ENCODE measurements at places on chromosomes 2 and 18. TPM values are rescaled to one million over a fixed set of nuclear protein-coding genes. Genes with fewer than 3 reads are reported as not detected.

Gene LRRTM4
- total RNA-seq: 0.16 TPM

Gene CBLN2
- total RNA-seq: not detected

Gene RGPD3
- 0.80 TPM for total RNA-seq

Gene RTTN
- 14.7 TPM for total RNA-seq

Gene STAMBP
- total RNA-seq: 32.4 TPM

Gene ALLC
- total RNA-seq: 0.16 TPM

- DNase-seq: no peak
Measured at GRCh38 chr18:73254564-73254963, 386.8 kb upstream of the NETO1 start.

- no peak for DNase-seq
Measured at GRCh38 chr2:184047536-184047935, 550.8 kb upstream of the ZNF804A start.

DNA sequence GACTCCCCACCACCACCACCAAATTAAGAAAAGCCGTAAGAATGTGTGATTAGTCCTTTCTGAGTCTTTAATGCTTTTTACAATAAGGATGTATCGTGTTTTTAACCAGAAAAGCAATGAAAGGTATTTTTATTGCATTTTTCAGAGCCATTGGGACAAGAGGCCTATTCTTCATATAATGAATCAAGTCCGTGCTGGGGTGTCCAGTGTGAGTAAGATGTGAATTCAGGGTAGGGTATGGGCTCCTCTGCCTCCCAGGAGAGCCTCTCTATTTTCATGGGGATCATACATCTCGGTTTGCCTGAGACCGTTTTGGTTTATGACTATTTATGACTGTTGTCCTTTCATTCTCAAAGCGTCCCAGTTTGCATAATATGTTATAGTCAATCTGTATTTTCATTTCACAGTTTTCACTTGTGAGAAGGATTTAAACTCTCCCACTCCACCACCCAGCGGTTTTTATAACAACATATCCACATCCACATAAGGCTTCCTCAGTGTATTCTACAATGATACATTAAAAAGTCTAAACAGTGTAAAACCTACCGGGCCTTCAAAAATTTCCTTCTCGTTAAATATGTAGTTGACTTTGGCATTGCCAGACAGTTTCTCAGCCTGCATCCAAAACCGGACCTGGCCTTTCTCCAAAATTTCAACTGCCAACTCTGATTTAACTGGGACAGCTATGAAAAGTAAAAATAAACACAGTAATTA is 80.8 kb upstream of the LPIN2 start:
- no peak for DNase-seq

DNA sequence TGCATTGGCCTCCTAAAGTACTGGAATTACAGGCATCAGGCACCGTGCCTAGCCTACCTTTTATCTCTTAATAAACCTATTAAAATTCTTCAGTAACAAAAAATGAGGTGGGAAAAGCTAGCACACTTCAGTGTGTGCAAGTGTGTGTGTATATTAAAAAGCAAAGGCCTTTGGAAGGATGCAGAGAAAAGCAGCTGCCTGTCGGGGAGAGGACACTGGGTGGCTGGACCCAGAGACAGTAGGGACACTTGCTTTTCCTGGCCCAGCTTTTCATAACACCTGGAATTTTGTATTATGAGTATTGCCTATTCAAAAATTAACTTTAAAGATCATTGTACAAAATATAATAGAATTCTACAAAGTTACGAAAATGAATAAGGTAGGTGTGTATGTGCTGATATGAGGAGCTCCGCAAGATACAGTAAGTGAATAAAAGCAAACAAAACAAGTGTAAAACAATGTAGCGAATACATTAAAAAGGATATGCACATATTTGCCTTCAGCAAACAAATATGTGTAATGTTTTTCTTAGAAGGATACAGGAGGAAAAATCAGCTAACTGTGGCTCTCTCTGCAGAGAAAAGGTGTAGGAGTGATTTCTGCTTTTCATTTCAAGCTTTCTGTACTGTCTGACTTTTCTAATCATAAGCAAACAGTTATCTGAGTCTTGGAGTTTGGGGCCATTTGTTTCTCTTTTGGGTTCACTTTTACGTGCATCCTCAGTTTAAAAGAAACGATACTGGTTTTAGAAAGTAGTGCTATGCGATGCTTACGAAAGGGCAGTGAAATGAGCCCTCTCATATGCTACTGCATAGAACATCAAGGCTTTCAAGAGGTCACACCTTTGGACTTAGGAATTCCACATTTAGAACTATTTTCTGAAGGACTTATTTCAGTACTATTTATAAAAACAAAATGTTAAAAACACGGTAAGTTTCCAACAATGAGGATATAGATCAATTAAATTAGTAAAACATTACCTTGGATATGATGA is 70.8 kb downstream of the USP40 start:
- no peak for DNase-seq

All from breast epithelium (tissue), 4 donors.